ENCODE measurements at places on chromosomes 11 and 22.

DNA sequence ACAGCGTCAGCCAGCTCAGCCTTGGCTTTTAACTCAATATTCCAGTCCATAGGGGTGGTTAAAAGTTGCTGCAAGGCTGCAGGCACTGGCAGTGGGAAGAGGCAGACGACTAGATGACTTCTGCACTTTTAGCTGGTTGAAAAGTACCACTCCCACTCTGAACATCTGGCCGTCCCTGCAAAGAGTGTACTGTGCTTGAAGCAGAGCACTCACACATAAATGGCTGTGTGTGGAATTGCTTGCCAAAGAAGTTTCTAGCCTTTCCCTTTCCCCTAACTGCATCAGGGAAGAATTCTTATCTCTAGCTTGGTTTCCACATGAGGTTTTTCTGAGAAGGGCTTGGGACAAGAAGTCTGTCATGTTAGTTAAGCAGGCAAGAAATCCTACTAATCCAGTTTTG, 5.1 kb upstream of the PHLDB1 start:
- no peak for DNase-seq

GRCh38 chr22:19005905-19006304, 69.8 kb upstream of the PRODH start:
- DNase-seq, result no peak

DNA sequence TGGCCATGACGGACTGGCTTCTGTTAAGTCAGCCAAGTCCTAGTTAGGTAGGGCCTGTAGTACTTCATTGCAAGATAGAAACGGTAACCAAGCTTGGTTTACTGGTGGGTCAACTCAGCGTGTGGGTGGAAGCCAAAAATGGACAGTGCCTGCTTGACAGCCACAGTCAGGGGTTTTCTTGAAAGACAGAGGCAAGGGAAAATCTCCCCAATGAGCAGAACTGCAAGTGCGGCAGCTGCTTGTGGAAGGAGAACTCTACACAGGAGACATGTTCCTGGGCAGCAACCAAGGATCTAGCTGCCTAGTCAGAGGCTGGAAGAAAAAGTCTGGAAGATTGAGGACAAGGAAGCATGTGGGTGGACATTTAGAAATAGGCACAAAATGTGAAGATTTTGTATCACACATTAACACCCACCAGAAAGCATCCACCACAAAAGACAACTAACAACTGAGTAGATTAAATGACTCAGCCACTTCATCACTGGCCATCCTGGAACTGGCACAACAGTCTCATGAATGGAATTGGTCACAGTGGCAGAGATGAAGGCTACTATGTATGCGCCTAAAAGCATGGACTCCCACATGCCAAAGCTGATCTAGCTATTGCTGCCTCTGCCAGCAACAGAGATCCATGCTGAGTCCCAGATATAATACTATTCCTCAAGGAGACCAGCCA, 40.9 kb upstream of the SCUBE2 start:
- DNase-seq, result peak; percentile 11

DNA sequence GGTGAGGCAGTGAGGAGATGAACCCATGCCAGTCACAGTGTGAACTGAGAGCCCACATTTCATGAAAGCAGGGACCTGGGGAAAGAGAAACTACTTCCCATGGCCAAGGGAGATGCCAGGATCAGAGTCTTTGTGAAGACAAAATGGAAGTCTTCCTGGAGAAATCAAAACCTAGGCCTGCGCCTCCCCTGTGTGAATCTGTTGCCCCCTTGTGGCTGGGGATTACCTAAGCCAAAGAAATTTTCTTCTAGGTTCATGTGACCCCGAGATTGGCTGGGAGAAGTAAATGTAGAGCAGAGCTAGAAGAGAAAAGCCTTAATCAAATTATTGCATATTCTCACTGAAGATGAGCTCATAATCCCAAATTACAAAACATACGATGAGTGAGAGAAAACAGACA, 1075.3 kb downstream of the TBC1D22A start:
- peak; percentile 13 for DNase-seq

DNA sequence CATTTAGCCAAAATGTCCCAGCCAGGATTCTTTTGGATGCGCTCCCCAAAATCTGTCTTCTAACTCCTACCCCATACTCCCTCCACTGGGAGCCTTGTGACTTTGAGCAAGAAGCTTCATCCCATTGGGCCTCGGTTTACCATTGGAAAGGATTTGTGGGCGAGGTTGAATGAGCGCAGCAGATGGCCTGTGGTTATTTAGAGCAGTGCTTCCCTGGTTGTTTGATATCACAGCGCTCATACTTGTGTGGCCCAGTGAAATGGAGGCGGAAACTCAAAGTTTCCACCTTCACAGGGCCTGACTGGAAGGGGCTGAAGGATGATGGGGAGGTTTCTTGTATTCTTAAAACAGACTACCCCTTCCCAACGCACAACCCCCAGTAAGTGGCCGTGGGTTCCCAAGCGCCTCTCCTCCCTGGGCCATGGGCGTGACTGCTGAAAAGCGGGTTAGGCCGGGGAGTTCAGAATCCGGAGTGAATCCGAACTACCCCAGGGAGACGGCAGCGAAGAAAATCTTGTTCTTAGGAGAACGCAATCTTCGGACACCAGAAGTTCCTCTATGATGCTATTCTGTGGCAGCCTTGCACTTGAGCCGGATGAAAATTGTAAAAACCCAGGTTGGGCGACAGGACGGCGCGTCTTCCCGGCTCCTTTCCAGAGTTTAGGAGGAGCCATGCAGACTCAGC, 1.2 kb upstream of the ATF4 start:
- DNase-seq, result no peak

- DNase-seq, result peak; percentile 98
These were observed 39.6 kb downstream of the NUMA1 start for GRCh38 chr11:72040491-72041363.

DNA sequence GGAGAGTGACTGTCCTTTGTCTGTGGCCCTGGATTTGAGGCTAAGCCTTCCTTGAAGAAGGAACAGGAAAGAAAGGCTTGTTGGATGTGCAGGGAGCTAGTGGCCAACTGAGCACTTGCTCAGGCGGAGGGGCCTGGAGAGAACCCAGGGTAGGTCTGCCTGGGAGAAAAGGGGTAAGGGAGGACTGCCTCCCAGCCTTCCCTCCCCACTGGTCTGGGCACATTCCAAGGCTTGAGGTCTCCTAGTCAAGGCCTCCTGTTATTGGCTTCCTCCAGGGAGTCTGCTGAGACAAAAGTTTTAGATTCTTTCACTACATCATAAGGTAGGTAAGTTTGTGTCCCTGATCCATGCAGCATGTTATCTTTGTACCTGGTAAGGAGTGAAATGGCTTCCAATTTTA, 15.2 kb downstream of the KCNQ1OT1 start:
- no peak for DNase-seq

- DNase-seq, result no peak
These were observed 25.5 kb downstream of the SERPIND1 start for GRCh38 chr22:20799449-20799848.

DNA sequence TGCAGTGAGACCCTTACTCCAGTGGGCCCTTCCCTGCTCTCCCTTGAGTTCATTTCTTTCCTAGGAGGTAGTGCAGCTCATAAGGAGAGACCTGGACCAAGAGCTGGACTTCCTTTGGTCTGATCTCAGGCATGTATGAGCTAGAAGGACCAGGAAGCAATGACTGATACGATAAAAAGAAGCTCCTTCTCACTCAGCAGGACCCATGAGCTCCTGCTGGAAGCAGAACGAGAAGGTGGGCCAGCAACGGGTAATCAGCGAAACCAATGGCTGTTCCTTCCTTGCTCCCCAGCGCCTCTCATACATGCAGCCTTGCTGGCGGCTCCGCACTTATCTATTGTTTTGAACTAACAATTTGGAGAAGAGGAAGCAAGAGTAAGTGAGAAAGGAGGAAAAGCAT, 56.8 kb downstream of the RPUSD4 start:
- DNase-seq, result no peak

GRCh38 chr11:117019871-117020270, 78.4 kb downstream of the SIK3 start:
- DNase-seq, result no peak

DNA sequence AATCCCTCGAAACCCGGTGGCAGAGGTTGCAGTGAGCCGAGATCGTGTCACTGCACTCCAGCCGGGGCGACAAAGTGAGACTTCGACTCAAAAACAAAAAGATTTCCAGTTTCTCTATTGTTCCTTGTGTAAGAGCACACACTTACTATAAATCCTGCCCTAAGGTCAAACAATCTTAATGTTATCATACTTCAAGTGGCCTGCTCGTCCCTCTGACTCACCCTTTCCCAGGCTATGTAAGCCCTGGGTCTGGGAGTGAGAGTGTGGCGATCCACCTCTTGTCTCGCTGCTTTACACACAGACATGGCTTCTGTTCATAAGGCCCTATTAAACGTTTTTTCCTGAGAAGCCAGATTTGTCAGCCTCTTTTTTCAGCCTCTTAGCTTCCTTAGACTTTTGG, 24.4 kb upstream of the A4GALT start:
- DNase-seq, result peak; percentile 43

- DNase-seq, result no peak
These were observed 347.0 kb downstream of the MIAT start for GRCh38 chr22:27004434-27004833.

- no peak for DNase-seq
These were observed 95.0 kb downstream of the SLC1A2 start for GRCh38 chr11:35324183-35324886.

DNA sequence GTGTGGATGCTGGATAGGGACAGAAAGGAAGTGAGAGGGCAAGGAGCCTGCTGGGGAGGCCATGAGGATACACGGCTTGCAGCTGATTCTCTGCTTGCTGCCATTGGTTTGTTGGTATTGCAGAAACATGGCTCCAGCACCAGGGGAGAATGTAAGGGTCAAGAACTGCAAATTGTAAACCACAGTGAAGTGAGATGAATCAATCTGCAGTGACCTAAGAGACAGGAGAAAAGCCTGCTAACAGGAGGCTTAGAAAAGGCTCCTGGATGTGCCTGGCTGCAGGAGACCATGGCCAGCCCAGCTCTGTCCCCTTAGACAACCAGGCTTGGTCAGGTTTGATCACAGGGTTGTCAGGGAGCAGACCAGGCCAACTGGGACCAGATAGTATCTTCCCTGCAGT, 233.7 kb upstream of the CADM1 start:
- no peak for DNase-seq

- DNase-seq, result no peak
These were observed 4.0 kb downstream of the STIM1 start for GRCh38 chr11:3859373-3859881.

- DNase-seq, result peak; percentile 20
These were observed 181.2 kb downstream of the CSNK2A3 start for GRCh38 chr11:11171854-11172253.

GRCh38 chr22:32882774-32883530, 81.4 kb downstream of the TIMP3 start:
- DNase-seq, result no peak

DNA sequence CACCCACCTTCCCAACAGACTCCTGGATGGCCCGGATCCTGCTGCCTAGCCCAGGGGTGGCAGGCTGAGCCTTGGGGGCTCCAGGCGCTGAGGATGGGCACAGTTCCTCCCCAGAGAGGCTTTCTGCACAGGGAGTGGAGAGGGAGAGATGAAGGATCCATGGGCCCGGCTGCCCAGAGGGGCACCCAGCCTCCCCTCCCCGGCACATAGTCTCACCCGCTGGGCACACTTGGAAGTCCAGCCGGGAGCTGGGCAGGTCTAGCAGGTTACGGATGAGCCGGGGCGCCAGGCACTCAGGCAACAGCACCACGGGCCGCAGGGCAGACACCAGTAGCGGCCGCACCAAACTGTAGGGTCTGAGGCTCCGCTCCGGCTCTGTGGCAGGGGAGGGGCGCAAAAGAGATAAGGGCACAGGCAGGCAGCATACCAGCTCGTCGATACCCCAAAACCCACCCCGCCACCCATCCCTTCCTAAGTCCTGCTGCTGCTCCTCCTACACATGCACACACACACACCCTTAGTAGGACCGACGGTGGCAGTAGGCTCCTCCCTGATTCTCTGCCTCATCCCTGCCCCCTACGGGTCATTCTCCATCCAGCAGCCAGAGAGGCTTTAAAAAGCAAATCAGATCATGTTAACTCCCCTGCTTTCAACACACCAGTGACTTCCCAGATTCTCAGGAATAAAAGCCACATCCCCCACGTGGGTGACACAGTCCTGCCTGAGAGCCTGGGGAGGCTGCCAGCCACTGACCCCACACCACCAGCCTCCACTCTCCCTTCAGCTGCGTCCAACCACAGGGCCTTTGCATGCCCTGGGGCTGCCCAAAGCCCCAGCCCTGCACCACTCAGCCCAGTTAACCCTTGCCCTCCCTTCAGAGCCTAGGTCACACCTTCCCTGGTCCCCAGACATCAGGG, 6.5 kb upstream of the MFNG start:
- DNase-seq, result peak; percentile 74

DNA sequence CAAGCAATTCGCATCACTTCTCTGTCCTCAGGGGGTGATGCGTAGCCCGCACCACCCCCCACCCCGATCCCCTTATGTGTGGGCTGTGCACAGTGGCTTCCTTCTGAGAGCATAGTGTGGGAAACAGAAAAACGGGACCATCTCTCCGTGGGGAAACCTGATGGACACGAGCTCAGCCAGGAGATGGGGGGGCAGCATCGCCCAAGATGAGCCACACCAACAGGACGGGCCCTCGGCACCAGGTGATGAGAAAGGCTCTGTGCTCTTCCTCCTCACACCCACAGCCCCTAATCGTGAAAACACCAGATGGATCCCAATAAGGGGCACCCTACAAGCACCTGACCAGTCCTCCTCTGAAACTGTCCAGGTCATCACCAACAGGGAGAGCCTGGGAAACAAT, 153.6 kb downstream of the SHANK2 start:
- DNase-seq, result no peak

- DNase-seq, result no peak
These were observed 104.0 kb upstream of the TIMP3 start for GRCh38 chr22:32697331-32697995.

Measured in astrocyte of the hippocampus (primary cell).